ENCODE measurements at places on chromosomes 12 and 14.

- DNase-seq, result no peak
These were observed 115.9 kb downstream of the MED13L start for GRCh38 chr12:116161588-116161987.

- DNase-seq, result no peak
These were observed 19.7 kb upstream of the PLEKHD1 start for GRCh38 chr14:69464829-69465228.

- DNase-seq, result no peak
These were observed 960.3 kb downstream of the VRK1 start for GRCh38 chr14:97757491-97757890.

DNA sequence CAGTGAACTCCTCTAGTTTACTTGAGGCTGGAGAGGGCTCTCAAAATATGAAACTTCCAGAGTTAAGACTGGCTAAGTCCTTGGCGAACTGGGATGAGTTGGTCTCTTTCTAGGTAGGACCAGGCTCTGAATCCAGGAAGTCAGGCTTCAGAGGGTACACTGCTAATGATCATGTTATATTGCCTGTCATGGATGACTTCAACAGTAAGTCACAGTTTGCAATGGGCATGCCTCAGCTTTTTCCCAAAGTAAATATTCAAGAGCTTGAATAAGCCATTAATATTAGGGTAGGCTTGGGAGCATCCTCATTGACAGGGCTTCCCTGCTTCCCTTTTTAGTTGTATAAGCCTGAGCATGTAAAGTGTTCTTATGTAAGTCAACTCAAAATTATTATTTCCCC is 61.7 kb upstream of the PTHLH start:
- no peak for DNase-seq

- no peak for DNase-seq
These were observed 16.3 kb downstream of the CREBL2 start for GRCh38 chr12:12628013-12628412.

DNA sequence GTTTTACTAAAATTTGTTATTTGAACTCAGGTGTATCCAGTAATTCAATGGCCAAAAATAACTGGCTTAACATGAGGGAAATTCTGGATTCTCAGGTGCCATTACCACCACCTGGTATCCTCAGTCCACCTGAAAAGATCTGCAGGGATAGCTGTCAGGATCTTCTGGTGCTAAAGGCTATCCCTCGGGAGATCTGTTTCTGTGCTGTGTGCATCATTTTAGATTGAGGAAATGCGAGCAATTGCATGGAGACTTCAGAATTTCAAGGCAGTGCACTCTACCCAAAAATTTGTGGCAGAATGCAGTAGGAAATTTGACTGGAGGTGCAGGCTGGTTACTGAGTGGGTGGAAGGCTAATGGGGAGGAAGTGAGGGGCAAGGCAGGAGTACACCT is 26.4 kb downstream of the ZCCHC8 start:
- DNase-seq, result no peak

- no peak for DNase-seq
These were observed 12.9 kb downstream of the HECTD1 start for GRCh38 chr14:31194661-31195060.

All from esophagus squamous epithelium (tissue), 5 donors.